ENCODE measurements at places on chromosomes 11 and 22.

DNA sequence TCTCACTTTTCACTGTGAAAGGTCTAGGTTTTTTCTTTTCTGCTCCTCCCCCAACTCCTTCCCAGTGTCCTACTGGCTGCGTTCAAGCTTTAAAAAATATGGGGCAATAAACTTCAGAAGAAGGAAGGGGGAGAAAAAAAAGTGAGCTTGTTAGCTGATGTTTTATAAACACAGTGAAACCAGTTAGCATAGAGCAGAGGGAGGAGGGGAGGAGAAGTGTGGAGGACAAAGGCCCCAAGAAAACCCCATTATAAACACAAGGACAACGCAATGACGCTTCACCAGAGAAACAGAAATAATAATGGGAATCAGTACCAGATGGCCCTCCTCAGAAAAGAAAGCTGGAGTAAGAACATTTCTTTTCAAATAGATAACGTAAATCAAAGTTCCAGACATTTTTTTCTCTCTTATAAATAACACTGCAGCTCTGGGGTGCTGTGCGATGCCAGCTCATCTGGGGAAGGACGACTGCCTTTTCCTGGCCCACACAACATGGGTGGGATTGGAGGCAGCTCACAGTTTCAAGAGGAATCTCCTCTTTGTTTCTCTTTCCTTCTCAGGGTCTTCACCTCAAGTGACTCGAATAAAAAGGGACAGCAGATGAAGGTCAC lies 235.4 kb upstream of the NARS2 start:
- DNase-seq = no peak

DNA sequence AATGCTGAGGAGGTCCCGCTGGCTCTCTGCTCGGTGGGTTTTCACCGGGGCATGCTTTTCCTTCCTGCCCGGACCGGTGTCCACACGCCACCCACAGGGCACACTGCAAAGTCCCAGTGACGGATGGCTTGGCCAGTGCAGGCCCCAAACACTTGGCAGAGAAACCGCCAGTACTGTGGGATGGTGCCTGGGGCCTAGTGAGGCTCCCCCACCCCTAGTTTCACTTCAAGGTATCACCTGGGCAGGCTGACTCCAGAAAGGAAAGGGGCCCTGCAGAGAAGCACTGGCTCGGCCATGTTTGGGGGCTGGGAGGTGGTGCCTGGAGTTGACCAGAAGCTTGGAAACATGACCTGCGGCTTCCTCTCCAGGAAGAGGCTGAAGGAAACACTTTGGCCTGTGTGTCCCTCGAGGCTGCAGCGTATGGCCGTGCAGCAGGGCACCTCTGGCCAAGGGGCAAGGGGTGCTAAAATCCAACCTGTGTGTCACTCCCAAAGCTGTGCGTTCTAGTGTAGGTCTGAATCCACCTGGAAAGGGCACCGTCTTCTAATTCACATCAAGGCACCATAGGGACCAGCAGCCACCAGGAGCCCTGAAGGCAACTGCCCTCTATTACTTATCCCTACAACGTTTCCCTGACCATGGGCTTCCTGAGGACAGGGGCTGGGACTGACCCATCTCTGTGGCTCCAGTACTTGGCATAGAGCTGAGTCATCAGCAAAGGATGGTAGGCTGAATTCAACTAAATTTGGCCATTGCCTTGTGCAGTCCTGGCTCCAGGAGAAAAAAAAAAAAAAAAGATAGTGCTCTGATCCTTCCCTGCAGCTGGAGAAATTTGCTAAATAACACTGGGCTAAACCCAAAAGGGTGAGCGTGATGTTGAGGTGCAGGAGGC lies 22.6 kb downstream of the TPBGL start:
- no peak for DNase-seq

- DNase-seq = no peak
Observed at GRCh38 chr11:117580866-117581265, 216.2 kb downstream of the DSCAML1 start.

- no peak for DNase-seq
Observed at GRCh38 chr22:50530580-50530876, 716 bp upstream of the TYMP start.

GRCh38 chr11:126898802-126899201 lies 101.8 kb downstream of the KIRREL3 start:
- DNase-seq = no peak

DNA sequence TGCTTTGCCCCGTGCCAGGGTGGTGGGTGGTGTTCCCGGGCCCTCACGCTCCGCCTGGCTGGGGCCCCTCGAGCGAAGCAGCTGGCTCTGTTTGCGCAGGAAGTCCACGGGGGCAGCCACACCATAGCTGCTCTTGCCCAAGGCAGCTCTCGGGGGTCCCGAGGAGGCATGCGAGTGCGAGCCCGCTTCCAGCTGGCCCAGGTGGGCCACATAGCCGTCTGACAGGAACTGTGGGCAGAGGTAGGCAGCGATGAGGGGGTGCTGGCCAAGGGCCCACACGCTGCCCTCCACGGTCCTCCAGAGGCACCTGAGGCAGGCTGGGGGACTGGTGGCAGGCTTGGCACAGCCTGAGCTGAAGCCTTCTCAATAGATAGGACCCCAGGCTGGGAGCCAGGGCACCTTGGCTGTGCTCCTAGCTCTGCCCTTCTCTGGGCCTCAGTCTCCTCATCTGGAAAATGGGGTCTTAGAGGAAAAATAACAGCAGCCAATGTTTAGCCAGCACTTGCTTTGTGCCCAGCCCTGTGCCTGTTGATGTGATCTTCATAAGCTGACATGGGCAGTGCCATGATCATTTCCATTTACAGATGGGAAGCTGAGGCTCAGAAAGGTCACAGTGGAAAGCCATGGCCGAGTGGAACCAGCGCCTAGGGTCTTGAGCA lies 9.4 kb downstream of the AIP start:
- DNase-seq = no peak

GRCh38 chr11:41461057-41461681 lies 1.7 kb upstream of the LRRC4C start:
- peak; percentile 28 for DNase-seq

DNA sequence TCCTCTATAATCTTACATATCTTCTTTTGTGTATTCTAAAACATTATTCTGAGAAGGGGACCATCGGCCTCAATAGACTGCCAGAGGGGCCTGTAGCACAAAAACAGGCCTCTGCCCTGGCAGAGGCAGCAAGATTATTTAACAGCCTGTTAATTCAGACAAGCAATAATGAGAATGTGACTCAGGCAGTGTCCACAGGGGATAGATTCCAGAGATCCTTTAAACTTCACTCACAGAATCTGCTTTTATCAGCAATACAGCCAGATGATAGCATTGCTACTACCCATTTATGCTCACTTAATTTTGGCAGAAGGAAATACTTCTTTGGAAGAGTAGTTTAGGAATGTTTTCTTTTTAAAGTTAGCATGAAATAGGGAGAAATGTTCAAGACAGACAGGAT lies 44.9 kb downstream of the AAMDC start:
- DNase-seq = no peak

GRCh38 chr22:50114221-50115021 lies 24.6 kb downstream of the MOV10L1 start:
- DNase-seq = no peak

- no peak for DNase-seq
Observed at GRCh38 chr11:69538854-69539253, 57.4 kb downstream of the LINC01488 start.

- DNase-seq = no peak
Observed at GRCh38 chr11:25252854-25253253, 756.0 kb downstream of the LUZP2 start.

DNA sequence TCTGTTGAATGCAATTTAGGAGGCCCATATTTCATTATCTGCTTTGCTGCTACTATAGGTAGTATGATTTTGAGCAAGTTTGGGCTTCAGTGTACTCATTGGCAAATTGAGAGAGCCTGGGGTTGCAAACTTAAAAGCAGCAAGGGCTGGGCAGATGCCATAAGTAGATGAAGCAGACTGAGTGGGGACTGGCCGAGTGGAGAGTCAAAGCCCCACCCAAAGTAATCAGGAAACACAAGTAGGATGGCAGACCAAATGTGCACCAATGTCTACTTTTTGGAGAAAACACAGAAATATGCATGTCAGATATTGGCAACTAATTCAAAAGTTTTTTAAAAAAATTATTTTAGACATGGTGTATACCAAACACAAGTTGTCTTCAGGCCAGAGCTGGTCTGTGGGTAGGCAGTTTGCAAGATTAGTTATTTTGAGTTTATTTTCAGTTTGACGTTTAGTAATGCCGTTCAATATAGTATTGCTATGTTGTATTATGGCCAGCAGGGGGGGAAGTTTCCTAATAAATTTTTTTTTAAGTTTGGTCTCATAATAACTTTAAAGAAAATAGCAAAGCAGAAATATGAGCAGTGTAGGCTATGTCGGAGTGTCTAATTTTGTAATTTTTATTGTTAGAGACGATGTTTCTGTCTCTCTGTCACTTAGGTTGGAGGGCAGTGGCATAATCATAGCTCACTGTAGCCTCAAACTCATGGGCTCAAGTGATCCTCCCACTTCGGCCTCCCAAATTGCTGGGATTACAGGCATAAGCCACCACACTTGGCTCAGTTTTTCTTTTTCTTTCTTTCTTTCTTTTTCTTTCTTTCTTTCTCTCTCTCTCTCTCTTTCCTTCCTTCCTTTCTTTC lies 105.1 kb downstream of the HIPK3 start:
- peak; percentile 67 for DNase-seq

DNA sequence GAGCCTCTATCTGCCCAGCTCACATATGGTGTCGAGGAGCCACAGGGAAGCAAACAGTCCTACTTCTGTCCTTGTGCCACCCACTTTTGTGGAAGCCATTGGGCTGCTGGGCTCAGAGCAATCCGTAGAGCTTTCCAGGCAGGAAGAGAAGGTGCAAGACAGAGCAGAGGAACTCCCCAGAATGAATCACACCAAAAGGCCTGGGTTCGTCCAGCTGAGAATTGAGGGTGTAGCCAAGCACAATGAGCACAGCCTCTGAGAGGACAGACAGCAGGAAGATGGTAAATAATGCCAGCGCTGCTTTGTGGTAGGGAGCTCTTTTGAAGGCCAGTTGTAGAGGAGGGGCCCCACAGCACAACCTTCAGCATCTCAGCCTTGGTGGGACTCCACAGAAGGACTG lies 237.8 kb downstream of the GRIK4 start:
- no peak for DNase-seq

DNA sequence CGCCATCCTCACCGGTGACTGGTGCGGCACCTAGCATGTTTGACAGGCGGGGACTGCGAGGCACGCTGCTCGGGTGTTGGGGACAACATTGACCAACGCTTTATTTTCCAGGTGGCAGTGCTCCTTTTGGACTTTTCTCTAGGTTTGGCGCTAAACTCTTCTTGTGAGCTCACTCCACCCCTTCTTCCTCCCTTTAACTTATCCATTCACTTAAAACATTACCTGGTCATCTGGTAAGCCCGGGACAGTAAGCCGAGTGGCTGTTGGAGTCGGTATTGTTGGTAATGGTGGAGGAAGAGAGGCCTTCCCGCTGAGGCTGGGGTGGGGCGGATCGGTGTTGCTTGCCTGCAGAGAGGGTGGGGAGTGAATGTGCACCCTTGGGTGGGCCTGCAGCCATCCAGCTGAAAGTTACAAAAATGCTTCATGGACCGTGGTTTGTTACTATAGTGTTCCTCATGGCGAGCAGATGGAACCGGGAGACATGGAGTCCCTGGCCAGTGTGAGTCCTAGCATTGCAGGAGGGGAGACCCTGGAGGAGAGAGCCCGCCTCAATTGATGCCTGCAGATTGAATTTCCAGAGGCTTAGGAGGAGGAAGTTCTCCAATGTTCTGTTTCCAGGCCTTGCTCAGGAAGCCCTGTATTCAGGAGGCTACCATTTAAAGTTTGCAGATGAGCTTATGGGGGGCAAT lies 1.1 kb downstream of the NEAT1 start:
- DNase-seq = peak; percentile 47

DNA sequence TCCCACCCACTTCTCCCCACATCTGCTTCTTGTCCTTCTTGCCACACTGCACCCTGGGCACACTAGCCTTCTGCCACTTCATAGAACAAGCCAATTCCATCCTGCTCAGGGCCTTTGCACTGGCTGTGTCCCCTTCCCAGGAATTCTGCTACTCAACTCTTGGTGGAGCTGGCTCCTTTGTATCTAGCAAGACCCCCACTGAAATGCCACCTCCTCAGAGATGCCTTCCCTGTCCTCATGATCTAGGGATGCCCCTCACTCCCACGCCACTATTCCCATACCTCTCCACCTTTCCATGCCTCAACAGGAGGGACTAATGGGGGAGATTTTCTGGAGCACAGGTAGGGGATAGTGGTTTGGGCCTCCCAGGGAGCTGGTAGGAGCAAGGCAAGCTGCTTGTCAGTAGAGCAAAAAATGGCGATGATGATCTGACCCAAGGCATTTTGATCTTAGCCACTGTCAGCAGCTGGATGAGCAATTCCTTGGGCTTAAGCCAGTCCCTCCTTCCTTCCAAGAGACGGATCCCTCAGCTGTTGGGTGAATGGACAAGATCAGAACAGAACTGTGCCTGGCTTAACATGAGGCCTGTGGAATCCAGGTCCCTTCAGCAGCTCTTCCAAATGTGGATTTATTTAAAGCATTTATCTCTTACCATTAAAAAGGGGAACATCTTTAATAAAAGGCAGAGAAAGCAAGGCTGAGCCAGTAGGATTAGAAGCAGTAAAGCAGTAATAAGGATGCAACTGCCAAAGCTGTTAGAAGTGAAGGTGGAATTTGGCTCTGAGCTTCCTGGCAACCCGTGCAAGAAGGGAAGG lies 4.0 kb upstream of the PRDM11 start:
- DNase-seq = no peak

- no peak for DNase-seq
Observed at GRCh38 chr11:73333640-73334383, 25.7 kb downstream of the ARHGEF17 start.

GRCh38 chr11:111730871-111731591 lies 35.2 kb downstream of the PPP2R1B start:
- peak; percentile 9 for DNase-seq

DNA sequence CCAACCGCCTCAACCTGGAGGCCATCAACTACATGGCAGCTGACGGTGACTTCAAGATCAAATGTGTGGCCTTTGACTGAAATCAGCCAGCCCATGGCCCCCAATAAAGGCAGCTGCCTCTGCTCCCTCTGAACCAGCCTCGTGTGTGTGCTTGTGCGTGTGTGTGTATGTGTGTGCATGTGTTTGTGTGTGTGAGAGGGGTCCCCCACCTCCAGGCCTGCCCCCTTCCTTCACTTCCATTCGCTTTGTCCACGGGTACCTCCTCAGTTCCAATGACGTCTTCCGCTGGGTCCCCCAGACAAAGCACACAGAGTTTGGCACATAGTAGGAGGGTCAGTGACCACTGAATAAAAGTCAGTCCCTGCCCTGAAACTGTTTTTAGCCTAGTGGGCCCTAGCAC lies 4.2 kb downstream of the LGALS1 start:
- DNase-seq = no peak

DNA sequence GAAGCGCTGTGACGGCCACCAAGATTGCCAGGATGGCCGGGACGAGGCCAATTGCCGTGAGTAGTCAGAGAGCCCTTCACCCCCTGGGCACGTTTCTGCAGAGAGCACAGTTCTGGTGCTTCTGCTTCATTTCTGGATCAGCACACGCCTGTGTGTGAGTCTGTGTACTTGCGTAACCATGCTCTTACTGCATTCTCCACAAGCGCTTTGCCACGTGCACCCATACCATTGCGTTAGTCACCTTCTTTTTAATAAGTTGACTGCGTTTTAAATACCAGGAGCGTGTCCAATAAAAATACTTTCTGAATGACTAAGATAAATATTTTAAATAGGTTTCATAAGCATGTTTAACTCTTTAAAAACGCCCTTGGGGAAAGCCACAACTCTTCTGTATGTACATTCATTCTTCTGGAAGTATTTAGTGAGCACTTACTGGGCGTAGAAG lies 143.0 kb upstream of the SORL1-AS1 start:
- DNase-seq = peak; percentile 67
